Cerebellar cortex (tissue), 1 donor: ENCODE measurements at places on chromosomes 13 and 19.

GRCh38 chr19:51086153-51086850 is 3.6 kb upstream of the KLK14 start:
- DNase-seq = no peak

GRCh38 chr19:50500753-50501151 is 10.2 kb downstream of the JOSD2 start:
- DNase-seq = no peak

DNA sequence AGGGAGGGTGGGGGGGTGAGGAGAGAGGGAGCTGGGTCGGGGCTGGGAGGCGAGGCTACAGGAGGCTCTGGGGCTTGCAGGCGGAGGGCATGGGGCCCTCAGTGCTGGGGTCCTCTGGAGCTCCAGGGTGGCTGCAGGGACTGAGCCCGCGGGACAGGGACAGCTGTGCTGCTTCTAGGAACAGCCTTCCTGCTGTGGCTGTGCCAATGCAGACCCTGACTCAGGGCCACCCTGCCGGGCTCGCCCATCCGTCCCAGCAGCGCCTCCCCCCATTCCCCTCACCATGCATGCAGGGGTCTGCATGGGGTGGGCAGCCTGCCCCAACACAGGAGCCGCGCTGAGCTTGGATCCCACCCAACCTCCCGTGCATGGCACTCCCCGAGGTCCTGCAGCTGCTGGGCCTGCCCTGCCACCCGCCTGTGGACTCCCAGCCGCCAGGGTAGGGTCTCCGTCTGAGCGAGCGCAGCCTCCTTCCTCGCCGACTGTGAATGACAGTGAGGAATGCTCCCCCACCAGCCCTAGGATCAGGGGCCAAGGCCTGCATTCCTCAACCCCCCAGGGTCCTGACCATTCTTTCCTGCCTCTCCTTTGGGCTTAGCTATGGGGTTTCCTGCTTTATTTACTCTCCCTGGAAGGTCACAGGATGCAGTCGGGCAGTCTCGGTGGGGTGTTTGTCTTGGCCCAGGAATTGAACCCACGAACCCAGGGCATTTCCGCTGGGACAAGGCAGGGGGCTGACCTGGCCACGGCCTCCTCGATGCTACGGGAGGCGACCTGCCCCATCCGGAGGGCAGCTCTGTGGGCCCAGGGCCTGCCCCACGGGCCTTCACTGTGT is 23.4 kb downstream of the CEBPG start:
- DNase-seq = no peak

DNA sequence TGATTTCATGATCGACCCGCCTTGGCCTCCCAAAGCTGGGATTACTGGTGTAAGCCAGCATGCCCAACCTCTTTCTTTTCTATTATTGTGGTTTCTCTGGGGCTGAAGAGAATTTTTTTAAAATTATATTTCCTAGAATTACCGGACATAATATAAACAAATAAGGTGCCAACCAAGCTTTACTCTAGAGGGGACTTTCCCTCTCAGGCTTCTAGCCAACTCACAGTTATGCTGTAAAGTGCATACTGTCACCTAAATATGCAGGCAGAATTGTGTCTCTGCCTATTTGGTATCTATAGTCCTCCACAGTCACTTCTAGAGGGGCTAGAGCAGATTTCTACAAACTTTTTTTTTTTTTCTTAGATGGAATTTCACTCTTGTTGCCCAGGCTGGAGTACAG is 41.6 kb upstream of the ZNF681 start:
- DNase-seq = no peak

- no peak for DNase-seq
Measured at GRCh38 chr19:41566001-41566400, 10.0 kb upstream of the CEACAM21 start.

DNA sequence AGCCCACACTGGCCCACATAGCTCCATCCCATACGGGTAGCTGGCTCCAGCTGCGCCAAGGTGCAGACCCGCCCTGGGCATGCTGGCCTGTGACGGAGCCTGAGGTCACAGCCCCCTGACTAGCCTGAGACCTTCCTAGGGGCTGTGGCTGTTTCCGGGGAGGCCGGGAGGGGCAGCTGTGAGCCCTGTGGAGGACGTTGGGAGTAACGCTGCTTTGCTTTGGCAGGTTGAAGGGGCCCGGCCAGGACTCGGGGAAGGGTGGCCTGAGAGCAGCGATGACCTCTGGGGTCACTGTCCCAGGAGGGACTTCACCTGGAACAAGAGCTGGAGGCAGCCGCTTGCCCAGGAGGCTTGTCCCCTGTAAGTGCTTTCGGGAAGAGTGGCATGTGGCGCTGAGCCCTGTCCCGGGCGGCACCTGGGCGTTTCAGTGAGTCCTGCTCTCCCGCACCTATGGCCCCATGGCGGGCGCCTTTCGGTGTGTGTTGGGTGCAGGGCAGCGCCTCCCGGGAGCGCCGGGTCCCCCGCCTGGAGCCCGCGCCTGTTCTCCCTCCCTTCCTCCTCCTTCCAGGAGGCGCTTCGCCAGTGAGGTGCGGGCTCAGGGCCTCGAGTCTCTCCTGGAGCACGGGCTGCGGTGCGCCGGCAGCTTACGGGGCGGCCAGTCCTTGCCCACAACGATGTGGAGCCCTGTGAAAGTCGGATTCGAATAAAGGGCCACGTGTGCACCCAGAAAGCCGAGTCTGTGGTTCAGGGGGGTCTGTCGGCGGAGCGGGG is 1.1 kb upstream of the FAM174C start:
- DNase-seq = no peak

GRCh38 chr13:28494778-28495537 is at the start of gene FLT1:
FLT1 (minus strand) TSS chr13:28495128; CDS start chr13:28494843, 285 bp downstream.
- no peak for DNase-seq

GRCh38 chr19:44660081-44660480 is 11.2 kb upstream of the CEACAM19 start:
- DNase-seq = no peak

- no peak for DNase-seq
Measured at GRCh38 chr13:106656186-106656585, 88.2 kb upstream of the ARGLU1 start.

DNA sequence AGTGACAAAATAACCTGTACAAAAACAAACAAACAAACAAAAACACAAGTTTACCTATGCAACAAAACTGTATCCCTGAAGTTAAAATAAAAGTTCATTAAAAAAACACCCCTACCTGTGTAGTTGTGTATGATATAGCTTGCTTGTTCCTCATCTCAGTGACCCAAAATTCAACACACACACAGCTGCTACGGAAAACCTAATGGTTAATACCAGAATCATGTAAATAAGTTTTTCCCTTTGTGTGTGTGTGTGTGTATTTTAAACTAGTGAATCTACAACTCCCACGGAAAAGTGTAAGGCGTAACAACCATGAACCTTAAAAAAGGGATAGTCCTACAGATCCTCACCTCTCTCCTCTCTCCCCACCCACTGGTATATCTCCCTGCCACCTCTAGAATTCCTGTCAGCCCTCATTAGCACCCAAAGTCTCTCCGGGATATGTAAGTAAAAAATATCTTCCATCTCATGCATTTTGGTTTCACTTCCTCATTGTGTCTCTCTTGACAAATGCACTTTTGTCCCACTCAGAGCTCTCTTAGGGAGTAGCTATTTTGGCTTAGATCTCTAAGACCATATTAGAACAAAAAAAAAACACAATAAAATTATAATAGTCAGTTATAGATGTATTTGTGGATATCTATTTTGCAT is 2236.5 kb downstream of the PCDH9 start:
- no peak for DNase-seq

DNA sequence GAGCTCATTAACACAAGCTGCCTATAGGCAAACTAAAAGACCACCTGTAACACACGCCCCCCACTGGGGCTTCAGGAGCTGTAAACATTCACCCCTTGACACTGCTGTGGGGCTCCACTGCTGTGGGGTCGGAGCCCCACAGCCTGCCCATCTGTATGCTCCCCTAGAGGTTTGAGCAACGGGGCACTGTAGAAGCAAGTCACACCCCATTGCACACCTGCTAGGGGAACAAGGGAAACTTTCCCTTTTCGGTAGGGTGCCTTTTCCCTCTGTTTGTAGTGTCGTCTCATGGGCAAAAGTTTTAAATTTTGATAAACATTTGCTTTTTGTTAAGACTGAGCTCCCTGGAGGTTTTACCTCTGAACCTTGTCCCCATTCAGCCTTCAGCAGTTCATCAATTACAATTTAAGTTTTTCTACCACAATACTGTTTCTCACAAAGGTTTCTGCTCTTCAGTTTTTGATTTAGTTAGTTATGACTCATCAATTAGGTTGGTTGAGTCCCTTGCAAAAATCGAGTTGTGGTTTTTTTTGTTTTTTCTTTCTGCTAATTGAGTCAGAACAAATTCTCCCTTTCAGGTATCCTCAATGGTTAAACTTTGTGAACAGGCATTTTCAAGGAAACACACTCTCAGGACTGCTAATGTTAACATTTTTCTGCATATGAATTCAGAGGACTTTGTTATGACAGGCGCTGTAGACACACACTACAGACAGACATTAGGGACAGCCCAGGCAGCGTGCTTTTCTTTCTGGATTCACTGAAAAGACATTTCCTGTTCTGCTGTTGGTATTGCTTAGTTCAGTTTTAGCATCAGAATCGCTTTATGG is 35.1 kb downstream of the ZNF433 start:
- DNase-seq = no peak

DNA sequence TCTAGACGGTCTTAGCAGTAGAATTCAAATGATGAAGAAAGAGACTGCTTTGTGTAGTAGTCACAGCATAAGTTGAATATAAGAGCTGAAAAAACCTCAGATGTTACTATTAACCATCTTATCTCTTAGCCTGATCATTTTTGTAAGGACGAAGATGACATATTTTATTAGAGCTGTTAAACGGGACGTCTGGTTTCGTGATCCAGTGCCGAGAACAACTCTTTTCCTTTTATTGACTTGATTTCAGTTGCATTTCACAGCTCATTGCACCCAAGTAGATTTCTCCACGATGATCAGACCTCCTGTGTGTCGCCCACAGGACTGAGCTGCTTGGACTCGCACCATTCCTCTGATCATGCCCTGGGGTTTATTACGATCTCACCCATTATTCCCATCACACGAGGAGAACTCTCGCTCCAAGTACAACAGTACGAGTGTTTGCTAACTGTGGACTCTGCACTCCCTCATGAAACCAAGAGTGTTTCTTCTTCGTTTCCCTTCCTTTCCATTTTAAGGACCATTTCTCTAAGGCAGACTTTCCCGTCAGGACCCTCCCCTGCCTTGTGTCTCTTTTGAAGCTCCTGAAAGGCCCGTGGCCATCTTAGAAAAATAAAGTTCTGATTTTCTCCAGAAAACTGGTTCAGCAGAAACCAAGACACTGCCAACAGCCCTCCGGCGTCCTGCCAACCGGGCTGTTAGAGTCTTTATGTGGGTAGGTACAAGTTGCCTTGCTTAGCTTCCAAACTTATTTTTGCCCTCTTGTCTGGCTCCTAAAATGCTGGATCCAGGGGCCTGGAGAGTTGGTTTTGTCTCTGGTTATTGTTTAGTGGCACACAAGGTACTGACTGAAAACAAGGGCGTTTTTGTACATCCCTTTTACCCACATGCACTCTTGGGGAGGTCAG is 48.2 kb upstream of the RNF113B start:
- no peak for DNase-seq

- DNase-seq = peak; percentile 0
Measured at GRCh38 chr19:41646589-41647204, 19.8 kb upstream of the CEACAM4 start.

GRCh38 chr13:44142540-44142867 is 231.1 kb upstream of the SERP2 start:
- DNase-seq = no peak

- no peak for DNase-seq
Measured at GRCh38 chr13:21328836-21329477, 130.1 kb downstream of the ZDHHC20 start.

GRCh38 chr13:26051231-26051656 is 572 bp downstream of the SHISA2 start:
- no peak for DNase-seq

DNA sequence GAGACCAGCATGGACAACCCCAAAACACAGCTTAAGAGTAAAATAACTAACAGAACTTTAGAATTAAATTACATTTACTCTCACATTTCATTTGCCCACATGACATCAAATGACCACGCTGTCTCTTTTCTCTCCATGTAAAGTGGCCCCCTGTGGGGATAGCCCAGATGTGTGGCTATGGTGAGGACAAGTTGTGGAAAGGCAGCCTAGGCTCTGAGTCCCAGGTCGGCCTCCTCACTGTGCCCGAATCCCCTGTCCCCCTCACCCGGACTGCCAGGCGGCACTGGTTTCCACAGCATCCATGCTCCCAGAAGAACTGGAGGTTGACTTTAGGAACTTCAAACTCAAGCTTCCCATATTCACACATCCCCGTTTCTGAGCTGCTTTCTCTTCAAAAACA is 111.8 kb upstream of the UQCRFS1 start:
- DNase-seq = no peak

DNA sequence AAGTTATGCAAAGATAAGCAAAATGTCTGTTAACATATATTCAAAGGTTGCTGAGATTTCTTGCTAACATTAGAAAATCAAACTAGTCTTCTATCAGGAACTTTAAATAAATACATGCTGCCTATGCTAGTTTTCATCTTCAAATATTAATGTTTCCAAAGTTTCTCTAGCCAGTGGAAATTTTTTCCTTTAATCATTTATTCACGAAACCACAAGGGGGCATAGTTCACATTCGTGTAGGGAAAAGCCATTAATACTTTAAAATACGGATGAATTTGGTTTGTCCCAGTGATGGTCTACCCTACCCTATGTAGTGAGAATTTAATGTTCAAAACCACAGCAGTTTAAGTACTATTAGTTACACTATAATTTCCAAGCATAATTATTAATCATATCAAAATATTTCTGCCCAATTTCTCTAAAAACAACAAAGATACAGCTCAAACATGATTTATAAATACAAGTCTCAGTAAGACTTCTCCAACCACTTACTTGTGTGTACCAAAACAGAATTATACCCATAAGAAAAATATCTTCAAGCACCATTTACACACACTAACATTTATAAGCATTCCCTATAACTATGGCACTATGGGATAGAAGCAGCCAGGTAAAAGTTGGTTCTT is 16.2 kb downstream of the NUFIP1 start:
- DNase-seq = peak; percentile 42

- peak; percentile 80 for DNase-seq
Measured at GRCh38 chr19:6417713-6418561, 6.7 kb downstream of the KHSRP start.

DNA sequence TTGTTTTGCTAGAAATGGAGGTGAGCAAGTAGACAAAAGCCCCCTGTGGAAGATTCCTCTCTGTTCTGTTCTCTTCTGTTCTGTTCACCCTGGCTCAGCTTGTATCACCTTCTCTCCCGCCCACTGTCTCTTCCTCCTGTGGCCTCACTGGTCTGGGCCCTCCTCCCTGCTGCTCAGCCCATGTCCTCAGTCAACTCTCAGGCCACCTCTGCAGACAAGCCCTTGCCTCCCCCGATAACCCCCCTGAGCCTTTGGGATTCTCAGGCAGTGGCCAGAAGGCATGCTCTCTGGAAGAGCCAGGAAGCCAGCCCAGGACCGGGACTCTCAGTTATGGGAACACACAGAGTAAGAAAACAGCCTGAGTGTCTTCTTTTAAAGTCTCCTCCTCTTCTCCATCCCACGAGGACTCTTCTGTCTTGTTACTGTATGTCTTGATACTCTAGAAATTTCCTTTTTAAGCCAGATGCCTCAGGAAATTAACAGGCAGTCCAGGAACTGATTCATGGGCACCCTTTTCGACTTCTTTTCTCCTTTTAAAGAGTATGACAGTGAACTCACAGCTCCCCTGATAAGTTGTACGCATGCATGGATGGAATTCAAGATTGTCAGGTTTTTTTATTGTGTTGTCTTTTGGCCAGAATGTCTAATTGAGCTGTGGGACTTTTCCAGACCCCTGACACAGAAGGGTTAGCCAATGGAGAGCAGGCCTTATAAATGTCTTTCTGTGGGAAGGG is 33.7 kb downstream of the SHISA2 start:
- no peak for DNase-seq

GRCh38 chr13:42996584-42996983 is 4.5 kb upstream of the EPSTI1 start:
- DNase-seq = no peak

GRCh38 chr19:51250786-51251467 is at the start of gene SIGLECL1:
SIGLECL1 (plus strand) TSS chr19:51251080; CDS start chr19:51264073, 12,993 bp downstream.
- DNase-seq = no peak
